ENCODE measurements at places on chromosomes 4 and X. TPM values are rescaled to one million over a fixed set of nuclear protein-coding genes. Genes with fewer than 3 reads are reported as not detected.

- no peak for DNase-seq
Observed at GRCh38 chr4:41465146-41465761, 72.7 kb upstream of the LIMCH1 start.

DNA sequence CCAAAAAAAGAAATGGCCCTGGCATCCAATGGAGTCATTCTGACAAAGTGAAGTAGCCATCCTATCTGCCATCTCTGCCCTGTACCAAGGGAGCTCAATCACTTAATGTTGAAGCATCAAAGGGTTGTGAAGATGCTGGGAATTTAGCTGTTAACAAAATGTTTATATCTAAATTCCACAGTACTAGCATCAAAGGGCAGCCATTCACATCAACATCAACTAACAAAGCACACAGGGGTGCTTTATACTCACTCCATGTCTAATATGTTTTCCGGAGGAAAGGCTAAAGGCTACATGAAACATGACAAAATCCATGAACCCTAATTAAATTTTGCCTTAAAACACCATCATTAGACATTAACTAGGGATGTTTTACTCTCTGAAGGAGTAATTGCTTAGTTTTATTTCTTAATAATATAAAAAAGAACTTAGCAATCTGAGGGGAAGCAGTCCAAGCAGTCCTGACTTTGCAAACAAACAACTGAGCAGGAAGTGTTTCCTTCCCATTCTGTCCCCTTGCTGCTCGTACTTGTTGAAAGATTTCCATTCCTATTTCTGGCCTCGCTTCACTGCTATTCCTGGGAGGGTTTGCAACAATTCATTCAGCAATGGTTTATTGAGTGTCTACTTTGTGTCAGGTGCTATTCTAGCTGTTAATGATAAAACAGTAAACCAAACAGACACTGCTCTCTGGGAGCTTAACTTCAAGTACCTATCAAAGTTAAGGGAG, 208.6 kb upstream of the SLC7A11 start:
- no peak for DNase-seq

GRCh38 chr4:141977433-141977832, 341.1 kb downstream of the IL15 start:
- DNase-seq, result no peak

DNA sequence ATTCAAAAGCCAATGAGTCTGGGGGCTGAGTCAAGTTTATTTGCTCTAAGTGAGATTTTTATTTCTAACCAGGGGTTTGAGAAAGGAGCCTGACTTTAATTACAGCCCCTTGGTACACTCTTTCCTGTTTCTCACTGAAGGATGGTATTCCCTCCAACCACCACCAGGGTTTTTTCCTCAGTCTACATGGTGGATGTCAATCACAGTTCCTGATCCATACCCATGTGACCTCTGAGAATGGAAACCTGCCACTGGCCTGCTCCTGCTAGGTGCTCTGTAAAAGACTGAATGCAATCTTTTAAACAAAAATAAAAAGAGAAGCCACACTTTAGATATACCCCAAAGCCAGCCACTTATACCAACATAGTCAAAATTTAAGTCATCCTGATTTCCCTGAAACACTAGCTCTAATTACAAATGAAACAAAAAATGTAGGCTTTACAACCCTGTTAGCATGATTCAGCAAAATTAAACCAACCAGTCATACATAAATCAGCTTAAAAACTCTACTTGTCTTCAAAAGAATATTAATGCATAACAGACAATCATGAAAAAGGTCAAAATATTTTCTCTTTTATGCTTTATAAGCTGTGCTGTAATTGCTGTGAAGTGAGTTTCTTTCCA, 112.1 kb upstream of the NWD2 start:
- no peak for DNase-seq

GRCh38 chr4:8329560-8329858, 60.0 kb downstream of the HTRA3 start:
- DNase-seq, result no peak

DNA sequence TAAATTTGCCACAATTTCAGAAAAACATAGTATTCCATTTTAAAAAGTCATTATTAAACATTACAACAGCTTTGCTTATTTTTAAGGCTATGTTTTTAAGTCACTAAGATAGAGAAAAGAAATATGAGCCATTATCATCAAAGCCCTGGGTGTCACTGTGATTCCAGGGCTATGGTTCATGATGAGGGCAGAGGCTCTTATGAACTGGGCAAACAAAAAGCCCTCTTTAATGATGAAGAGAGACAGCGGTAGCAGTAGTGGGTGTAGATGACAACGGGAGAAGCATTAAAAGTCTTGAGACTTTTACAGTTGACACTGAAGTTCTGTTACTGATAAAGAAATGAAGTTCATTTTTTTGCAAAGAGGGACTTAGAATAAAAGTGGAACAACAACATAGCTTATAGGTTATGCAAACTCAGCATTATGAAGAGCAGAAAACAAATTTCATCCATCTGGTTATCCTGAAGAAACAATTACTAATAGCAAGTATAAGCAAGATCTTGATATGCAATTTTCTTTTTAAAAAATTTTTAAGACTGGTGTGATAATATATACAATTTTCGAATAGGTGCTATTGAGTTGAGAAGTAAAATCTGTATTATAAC, 202.7 kb upstream of the ETNPPL start:
- no peak for DNase-seq

GRCh38 chrX:43000121-43000520, 222.2 kb upstream of the PPP1R2C start:
- no peak for DNase-seq

DNA sequence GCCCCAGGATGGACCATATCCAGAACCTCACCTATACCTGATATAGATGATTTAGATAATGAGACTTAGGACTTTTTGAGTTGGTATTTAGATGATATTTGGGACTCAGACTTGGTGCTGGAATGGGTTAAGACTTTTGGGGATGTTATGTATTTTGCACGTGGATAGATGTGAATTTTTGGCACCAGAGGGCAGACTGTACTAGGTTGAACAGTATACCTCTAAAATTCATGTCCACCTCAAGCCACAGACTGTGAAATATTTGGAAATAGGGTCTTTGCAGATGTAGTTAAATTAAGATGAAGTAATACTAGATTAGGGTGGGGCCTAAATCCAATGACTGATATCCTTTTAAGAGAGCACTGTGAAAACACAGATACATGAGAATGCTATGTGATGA, 15.6 kb downstream of the RBM41 start:
- no peak for DNase-seq

- no peak for DNase-seq
Observed at GRCh38 chrX:47191331-47191730, 2.3 kb upstream of the UBA1 start.

- DNase-seq, result no peak
Observed at GRCh38 chr4:140296335-140297220, 76.9 kb upstream of the SCOC start.

GRCh38 chrX:150094375-150094774, 156.1 kb upstream of the EOLA2 start:
- no peak for DNase-seq

GRCh38 chr4:178415925-178416324, 973.7 kb upstream of the AGA start:
- no peak for DNase-seq

GRCh38 chrX:95318882-95319281, 1365.8 kb upstream of the DIAPH2 start:
- no peak for DNase-seq

DNA sequence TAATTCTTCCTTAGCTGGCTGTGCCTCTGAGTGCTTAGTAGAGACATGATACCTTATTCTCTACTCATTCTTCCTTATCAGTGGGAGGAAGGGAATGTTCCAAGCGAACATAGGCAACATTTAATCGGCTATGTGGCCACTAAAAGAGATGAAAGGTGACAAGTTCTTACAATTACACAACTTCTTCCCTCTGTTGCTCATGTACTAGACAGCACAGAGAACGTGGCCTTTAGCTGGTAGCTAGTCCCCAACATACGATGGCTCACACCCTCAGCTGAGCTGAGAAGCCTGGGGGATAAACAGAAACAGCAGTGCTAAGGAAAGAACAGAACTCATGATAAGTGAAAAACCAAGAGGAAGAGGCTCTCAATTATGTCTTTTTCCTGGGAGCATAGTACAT, 52.2 kb downstream of the APOO start:
- DNase-seq, result no peak

GRCh38 chr4:153345012-153345981, 809 bp downstream of the MND1 start:
- DNase-seq, result no peak

DNA sequence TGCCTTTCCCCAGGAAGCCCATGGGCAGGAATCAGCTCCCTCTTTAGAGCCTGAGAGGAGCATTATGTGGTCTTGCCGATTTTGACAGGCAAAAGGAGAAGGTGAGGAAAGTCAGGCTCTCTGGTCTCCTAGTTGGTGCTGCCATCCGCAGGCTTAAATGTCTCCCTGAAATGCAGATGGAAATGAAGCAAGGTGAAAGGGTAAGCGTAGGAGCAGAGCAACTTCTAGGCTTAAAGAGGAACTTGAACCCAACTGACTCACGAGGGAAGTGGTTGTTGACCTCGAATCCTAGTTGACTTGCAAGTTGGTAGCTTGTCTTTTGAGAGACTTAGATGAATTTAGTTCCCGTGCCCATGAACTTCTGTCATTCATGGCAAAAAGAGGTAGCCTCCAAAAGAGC, 205.9 kb downstream of the PTTG2 start:
- DNase-seq, result no peak

NPY2R gene
- not detected for polyA plus RNA-seq

TMPRSS11E gene
- not detected for polyA plus RNA-seq

NWD2 gene
- polyA plus RNA-seq, result not detected

CT55 gene
- polyA plus RNA-seq, result not detected

FAM47A gene
- not detected for polyA plus RNA-seq
